ENCODE measurements at places on chromosomes 11 and 22. TPM values are rescaled to one million over a fixed set of nuclear protein-coding genes. Genes with fewer than 3 reads are reported as not detected.

The OR51B5 gene
- not detected for total RNA-seq

The PGA5 gene
- total RNA-seq: not detected

The PTPRCAP gene
- total RNA-seq: 147 TPM

The TMEM45B gene
- 0.59 TPM for total RNA-seq

The CAVIN3 gene
- total RNA-seq: 45.3 TPM

The TOM1 gene
- total RNA-seq: 12.2 TPM

The KRTAP5-8 gene
- not detected for total RNA-seq

The RAB38 gene
- 4.4 TPM for total RNA-seq

The C11orf86 gene
- not detected for total RNA-seq

The KLHL35 gene
- 0.44 TPM for total RNA-seq

The TRIM48 gene
- total RNA-seq: not detected

The RBMXL2 gene
- total RNA-seq: not detected

The C22orf23 gene
- total RNA-seq: not detected

The SMIM35 gene
- total RNA-seq: 0.13 TPM

The ESAM gene
- 0.94 TPM for total RNA-seq

The KIRREL3 gene
- not detected for total RNA-seq

The FCHSD2 gene
- total RNA-seq: 29.2 TPM

The HEPN1 gene
- total RNA-seq: not detected

The CCDC116 gene
- 0.25 TPM for total RNA-seq

The TRIM6 gene
- total RNA-seq: 0.44 TPM

The TMEM126B gene
- total RNA-seq: 58.9 TPM

The LRRC74B gene
- not detected for total RNA-seq

The OR8A1 gene
- total RNA-seq: not detected

The SLC5A4 gene
- not detected for total RNA-seq

The ST14 gene
- 0.06 TPM for total RNA-seq

The GRIA4 gene
- total RNA-seq: not detected

The RTN4R gene
- total RNA-seq: 2.4 TPM

The SLN gene
- not detected for total RNA-seq

The TBX10 gene
- total RNA-seq: not detected

The XKR3 gene
- total RNA-seq: not detected

Data from activated CD8-positive, alpha-beta memory T cell treated with anti-CD3 and anti-CD28 coated beads for 36 hours (primary cell).